ENCODE measurements at places on chromosomes 12 and 14.
A peak's percentile ranks its signal among the peaks of the same experiment; 100 is the strongest.

- DNase-seq, result no peak
Measured at GRCh38 chr12:6262623-6263022, 47.9 kb upstream of the PLEKHG6 start.

DNA sequence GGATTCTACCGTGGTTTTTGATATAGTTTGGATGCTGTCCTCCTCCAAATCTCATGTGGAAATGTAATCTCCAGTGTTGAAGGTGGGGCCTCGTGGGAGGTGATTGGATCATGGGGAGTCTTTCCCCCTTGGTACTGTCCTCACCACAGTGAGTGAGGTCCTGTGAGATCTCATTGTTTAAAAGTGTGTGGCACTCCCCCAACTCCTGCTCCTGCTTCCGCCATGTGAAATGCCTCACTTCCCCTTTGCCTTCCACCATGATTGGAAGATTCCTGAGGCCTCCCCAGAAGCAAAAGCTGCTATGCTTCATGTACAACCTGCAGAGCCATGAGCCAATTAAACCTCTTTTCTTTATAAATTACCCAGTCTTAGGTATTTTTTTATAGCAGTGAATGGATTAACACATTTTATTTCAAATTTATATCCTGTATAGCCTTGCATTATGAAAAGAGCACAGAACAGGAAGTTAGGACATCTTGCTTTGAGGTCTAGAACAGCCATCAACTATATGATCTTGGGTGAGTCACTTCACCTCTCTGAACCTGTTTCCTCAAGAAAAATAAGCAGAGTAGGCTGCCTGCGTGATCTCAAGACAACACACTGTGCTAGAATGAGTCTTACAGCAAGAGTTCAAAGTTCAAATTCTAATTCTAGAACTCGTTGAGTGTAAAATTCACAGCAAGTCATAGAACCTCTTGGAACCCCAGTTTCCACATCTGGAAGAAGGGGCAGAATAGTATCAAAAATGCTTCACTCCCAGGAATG is 160.9 kb upstream of the EEA1 start:
- DNase-seq, result no peak

- no peak for DNase-seq
Measured at GRCh38 chr12:4288296-4289131, 15.0 kb downstream of the CCND2 start.

GRCh38 chr14:93012951-93013719 is 90.2 kb downstream of the CHGA start:
- peak; percentile 88 for DNase-seq

- DNase-seq, result no peak
Measured at GRCh38 chr12:31494455-31494854, 96.5 kb downstream of the DENND5B start.

DNA sequence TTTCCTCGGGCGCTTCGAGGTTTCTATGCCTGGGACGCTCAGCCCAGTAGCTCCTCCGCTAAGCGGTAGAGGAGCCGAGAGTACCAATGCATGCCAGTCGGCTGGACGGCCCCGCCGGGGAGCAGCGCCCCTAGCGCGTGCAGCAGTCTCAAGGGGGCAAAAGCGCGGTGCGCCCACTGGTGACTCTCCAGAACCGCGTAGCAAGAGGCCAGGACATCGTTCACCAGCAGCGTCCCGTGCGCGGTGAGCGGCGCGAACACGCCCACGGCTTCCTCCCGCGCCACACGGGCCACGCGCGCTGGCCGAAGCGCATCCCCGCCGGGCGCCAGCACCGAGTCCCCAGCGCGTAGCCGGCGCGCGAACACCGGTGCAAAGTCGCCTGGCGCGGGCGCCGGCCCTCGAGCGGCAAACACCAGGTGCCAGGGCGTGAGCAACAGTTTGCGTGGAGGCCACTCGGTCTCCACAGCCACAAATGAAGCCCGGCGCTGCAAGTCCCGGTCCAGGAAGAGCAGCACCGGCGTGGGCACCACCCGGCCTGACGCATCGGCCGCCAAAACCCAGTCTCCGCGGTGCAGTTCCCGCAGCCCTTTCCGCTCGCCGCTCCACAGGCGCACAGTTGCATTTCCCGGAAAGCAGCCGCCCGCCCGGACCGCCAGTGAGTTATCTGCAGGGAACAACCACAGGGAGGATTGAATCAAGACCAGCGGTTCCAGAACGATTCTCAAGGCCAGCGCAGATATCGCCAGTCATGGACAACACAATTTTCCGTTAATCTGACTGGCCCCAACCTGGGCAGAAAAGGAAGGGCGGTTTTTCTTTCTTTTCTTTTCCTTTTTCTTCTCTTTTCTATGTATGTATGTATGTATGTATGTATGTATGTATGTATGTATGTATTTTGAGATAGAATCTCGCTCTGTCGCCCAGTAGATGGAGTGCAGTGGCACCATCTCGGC is 4.5 kb downstream of the DHH start:
- peak; percentile 63 for DNase-seq

DNA sequence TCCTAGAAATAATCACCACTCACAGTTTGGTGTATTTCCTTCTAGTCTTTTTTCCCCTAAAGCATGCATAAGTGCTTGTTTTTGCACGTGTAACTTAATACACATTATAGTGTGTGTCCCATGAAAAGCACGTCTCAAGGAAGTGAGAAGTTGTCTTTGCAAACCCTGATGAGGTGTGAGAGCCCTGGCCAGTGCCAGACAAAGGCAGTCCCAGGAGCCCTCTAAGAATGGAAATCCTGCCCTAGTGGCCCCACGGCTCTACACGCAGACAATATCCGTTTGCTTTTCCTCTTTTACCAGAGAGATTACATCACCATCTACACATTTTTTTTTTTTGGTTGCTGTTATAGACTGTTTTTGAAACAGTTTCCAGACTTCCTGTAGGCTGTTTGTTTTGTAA is 85.5 kb upstream of the FZD10 start:
- no peak for DNase-seq

GRCh38 chr12:53244337-53244736 is 12.3 kb upstream of the RARG start:
- DNase-seq, result peak; percentile 43

DNA sequence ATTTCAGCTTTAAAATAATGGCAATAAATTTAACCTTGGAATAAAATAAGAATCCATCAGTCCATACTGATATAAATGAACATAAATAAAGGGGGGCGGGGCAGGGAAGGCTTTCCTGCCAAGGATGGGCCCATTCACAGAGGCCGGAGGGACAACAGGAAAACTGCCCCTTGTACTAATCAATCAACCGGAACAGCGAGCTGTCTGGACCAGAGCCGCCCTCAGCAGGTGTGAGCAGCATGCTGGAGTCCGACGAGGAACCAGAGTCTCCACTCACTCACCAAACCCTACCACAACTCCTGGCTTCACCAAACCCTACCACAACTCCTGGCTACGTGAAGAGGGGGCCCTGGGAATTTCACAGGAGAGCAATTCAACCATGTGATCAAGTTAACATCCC is 51.3 kb downstream of the RIMBP2 start:
- DNase-seq, result no peak

- DNase-seq, result no peak
Measured at GRCh38 chr14:43105305-43105704, 1401.8 kb downstream of the FSCB start.

GRCh38 chr12:92973614-92974013 is 44.5 kb upstream of the EEA1 start:
- no peak for DNase-seq

GRCh38 chr12:51630986-51631385 is 40.0 kb downstream of the SCN8A start:
- DNase-seq, result no peak

- no peak for DNase-seq
Measured at GRCh38 chr14:21048638-21049037, 6.5 kb downstream of the RNASE7 start.

DNA sequence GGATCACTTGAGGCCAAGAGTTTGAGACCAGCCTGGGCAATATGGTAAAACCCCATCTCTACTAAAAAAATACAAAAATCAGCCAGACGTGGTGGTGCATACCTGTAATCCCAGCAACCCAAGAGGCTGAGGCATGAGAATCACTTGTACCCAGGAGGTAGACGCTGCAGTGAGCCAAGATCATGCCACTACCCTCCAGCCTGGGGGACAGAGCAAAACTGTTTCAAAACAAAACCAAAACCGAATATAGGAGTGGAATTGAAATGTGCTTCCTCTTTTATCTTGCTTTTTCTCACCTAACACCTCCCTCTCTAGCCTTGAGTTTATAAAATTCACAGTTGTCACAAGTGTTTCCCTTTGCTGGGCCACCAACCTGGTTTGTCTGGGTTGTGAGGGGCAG is 181.9 kb downstream of the PAH start:
- DNase-seq, result no peak

DNA sequence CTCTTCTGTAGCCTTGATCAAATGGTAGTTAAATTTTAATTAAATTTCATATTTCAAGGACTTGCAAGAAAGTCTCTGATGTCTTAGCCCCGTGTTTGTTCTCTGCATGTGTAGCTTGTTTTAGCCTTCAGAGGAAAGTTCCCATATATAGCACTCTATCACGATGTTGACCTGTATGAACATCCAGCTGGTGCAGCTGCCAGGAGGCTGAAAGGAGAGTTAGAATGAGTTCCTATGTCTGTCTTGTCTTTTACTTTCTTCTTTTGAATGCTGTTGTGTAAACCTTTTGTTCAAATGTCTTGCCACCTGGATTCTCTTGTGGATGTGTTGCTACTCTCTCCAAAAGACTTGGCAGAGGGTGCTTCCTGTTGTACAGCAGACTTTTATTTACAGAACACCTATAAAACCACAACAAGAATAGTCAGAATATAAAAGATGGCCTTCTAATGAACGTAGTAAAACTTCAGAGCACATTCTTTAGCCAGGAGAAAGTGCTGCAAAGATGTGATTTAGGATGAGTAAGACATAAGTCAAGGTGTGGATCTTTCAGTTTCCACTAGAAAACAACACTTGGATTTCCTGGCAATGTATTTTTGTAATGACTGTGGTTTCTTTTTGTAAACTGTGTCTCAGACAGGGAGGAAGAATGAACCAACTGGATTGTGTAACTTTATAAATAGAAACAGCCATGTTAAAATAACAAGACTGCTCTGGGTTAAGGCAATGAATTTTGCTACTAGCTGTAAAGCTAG is 17.2 kb downstream of the NAV3 start:
- DNase-seq, result no peak
